ENCODE measurements at places on chromosomes 6 and 20. TPM values are rescaled to one million over a fixed set of nuclear protein-coding genes. Genes with fewer than 3 reads are reported as not detected.

DNA sequence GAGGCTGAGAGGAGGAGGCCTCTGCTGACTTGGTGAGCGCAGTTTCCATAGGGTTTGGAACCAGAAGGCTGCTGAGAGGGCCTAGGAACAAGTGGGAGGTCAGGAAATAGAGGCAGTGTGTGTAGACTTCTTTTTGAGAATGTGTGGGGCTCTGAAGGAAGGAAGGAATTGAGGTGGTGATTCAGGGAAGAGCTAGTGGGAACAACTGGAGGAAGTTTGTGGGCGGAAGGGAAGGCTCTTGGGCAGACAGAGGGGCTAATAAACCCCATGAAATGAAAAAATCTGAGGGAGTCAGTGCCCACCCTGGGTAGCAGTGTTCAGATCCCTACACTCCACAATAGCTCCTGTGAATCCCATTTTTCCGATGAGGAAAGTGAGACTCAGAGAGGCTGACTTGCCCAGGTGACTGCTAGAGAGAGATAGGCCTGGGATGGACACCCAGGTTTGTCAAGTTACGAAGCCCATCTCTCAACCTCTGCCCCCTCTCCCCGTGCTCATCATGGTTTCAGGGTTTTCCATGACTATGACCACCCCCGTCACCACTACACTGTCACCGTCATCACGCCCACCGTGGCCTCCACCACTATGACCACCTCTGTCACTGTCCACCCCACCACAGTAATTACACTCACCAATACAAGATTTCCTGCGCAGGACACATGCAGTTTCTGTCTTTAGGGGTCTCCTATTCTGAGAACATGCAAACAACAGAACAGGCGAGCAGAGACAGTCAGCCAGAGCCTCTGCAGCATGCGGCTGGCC lies 106.4 kb downstream of the MRPL14 start:
- DNase-seq, result no peak

- no peak for DNase-seq
Measured at GRCh38 chr6:16539086-16539931, 222.0 kb downstream of the ATXN1 start.

- peak; percentile 78 for DNase-seq
Measured at GRCh38 chr6:168956884-168957730, 296.5 kb downstream of the THBS2 start.

GRCh38 chr6:31702405-31702818 lies 712 bp downstream of the ABHD16A start:
- DNase-seq, result peak; percentile 49

GRCh38 chr6:82022614-82023129 lies 224.9 kb downstream of the IBTK start:
- no peak for DNase-seq

DNA sequence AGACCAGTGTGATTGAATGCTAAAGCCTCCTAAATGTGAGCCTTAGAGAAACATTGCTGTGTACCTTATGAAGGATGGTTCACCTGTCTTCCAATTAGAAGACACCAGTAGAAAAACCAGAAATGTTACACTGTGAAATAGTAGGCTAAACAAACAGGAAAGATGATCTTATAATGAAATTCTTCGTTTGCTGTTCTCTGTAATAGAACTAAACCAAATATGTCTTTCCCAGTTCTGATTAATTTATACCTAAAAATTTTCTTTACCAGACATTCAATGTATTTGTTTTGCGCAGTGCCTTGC lies 114.8 kb downstream of the RTN4IP1 start:
- no peak for DNase-seq

GRCh38 chr6:148385379-148385778 lies 42.7 kb downstream of the SASH1 start:
- no peak for DNase-seq

DNA sequence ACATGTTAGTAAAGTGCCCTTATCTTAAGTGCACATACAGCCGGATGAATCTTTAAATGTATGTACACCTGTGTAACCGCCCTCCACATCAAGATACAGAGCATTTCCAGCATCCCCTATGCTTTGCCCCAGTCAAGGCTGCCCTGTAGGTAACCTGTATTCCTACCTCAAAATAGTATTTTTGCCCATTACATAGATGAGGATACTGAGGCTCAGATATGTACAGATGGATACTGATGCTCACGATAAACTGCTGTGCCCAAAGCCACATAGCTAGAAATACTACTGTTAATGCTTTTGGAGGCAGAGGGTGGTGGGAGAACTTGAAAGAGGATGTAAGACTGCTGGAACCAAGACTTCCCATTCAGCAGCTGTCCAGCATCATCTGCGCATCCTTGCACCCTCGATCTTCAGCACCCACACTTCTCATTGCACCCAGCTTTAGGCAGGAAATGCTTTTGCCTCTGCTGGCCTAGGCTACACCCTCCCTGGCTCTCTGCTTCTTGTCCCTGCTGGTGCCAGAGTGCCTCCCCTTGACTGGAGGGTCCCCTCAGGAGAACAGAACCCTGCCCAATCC lies 27.0 kb upstream of the ZFAND3 start:
- DNase-seq, result no peak

DNA sequence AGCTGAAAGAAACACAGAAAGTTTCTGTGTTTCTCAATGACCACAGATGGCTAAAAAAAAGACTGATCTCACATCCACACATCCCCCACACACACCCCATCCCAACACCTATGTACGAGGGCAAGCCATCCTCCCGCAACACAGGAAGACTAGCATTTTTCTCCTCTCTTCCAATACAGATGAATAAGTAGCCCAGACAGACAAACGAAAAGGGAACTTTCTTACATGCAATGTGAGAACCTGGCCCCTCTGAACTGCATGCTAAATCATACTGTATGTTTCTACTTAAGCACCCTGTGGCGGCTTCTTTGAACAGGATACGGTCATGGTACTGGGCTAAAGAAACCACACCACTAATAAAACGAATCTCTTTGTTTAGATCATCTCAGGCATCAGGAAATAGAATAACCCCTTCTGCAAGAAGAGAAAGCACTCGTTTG lies 116.2 kb downstream of the GMDS start:
- DNase-seq, result no peak

- no peak for DNase-seq
Measured at GRCh38 chr6:89161326-89162046, 15.6 kb downstream of the PM20D2 start.

- no peak for DNase-seq
Measured at GRCh38 chr6:148883270-148883669, 136.4 kb downstream of the UST start.

- no peak for DNase-seq
Measured at GRCh38 chr20:1427457-1428054, 34.7 kb upstream of the FKBP1A start.

DNA sequence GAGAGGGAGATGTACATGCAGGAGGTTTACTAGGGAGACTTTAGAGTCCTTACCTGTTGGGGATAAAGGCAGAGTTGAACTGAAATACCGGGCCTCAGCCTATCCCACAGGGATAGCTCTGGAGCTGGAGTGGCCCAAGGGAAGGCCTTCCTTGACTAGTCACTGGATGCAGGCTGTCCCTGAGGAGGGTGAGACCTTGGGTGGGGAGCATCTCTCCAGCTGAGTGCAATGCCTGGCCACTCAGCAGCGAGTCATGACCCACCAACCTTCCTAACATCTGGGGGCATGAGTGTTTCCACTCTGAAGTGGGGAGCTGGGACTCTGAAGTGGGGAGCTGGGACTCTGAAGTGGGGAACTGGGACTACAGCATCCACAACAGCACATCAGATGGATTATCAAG lies 46.1 kb upstream of the ENPP5 start:
- no peak for DNase-seq

DNA sequence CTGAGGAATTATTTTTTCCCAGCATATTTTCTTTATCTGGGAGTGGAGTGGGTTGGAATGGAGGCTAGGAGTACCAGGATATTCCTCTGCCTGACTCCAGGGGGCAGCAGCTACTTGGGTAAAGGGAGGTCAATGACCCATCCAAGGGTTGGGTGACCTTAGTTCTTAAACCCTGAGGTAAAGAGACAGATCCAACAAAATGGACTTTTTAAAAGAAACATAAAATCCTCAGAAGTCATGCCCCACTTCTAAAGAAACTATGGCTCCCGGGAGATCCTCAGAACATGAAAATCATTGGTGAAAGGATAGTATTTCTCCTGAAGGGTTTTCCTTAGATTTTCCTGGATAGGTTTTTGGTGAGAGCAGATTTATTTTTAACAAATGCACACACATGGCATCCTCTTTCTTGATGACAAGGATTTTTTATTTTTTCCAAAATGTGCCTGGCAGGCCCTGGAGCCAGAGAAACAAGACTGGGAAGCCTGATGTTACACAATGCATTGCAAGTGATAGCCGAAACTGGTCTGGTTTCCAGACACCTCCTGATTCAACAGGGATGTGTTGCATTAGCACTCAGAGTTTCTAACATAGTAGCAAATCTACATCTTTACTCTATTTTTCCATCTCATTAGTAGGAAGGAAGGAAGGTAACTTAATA lies 240.9 kb upstream of the BTBD3 start:
- peak; percentile 43 for DNase-seq

DNA sequence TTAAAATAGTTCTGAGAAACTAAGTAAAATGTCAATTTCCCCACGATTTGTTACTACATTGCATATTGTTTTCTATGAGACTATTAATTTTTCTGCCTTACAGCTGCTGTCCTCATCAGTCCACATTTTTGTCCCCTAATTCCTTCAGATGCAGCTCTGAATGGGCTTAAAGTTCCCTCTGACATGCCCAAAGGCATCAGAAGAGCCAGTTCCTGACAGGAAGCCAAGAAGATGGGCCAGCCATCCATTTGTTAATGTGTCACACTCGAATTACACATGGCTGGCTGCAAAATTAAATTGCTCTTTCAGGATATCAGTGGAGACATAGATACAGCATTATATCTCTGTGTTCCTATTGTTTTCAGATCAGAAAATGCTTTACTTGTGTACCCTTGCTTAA lies 1223.0 kb downstream of the EPHA7 start:
- no peak for DNase-seq

DNA sequence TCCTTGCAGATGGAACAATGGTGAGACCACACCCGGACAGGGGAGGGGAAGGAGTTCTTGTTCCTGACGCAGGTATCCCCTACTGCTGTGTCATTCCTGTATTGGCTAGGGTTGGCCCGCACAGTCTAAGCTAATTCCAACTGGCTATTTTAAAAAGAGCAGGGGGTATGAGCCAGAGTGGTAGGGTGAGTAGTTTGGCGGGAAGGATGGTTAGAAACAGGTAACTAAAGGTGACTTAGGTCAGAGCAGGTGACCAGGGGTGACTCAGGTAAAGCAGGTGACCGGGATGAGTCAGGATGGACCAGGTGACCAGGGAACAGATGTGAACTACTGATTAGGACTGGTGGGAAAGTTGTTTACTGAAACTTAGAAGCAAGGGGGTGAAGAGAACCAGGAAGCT lies 58.0 kb downstream of the ZNF292 start:
- DNase-seq, result no peak

GRCh38 chr20:11323816-11324215 lies 593.9 kb upstream of the BTBD3 start:
- DNase-seq, result no peak

DNA sequence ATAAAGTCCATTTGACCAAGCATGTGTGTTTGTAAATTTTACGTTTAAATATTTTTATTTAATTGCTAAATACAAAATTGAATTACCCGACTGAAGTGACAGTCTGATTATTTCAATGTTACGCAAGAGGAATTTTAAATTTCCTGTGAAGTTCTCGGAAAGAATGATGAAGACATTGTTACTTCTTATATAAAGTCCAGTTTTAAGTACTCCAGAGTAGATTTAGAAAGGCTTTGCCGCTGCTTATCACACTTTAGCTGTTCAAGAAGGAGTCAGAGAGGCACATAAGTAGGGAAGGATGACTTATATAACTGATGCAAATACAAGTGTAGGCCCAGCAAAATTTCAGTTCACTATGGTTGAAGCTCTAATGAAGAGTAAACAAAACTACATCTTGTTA lies 265.1 kb upstream of the CITED2 start:
- DNase-seq, result no peak

The HLA-DMA gene
- polyA plus RNA-seq, result 54.5 TPM

The NKX2-4 gene
- polyA plus RNA-seq, result 0.99 TPM

The BFSP1 gene
- polyA plus RNA-seq, result 7.4 TPM

The POU3F2 gene
- polyA plus RNA-seq, result 0.32 TPM

The HFE gene
- 4.8 TPM for polyA plus RNA-seq

The SLA2 gene
- polyA plus RNA-seq, result 1.1 TPM

The PHACTR1 gene
- polyA plus RNA-seq, result 5.1 TPM

The LY6G6D gene
- not detected for polyA plus RNA-seq

The FNDC1 gene
- 4.9 TPM for polyA plus RNA-seq

The BIRC7 gene
- 0.33 TPM for polyA plus RNA-seq
